ENCODE measurements at places on chromosomes 1 and 21. TPM values are rescaled to one million over a fixed set of nuclear protein-coding genes. Genes with fewer than 3 reads are reported as not detected.

The TGFB2 gene
- not detected for total RNA-seq

- no peak for DNase-seq
Measured at GRCh38 chr1:230233786-230234185, 166.7 kb downstream of the GALNT2 start.

The DPT gene
- not detected for total RNA-seq

- no peak for DNase-seq
Measured at GRCh38 chr1:231597971-231598370, 28.6 kb upstream of the DISC1 start.

DNA sequence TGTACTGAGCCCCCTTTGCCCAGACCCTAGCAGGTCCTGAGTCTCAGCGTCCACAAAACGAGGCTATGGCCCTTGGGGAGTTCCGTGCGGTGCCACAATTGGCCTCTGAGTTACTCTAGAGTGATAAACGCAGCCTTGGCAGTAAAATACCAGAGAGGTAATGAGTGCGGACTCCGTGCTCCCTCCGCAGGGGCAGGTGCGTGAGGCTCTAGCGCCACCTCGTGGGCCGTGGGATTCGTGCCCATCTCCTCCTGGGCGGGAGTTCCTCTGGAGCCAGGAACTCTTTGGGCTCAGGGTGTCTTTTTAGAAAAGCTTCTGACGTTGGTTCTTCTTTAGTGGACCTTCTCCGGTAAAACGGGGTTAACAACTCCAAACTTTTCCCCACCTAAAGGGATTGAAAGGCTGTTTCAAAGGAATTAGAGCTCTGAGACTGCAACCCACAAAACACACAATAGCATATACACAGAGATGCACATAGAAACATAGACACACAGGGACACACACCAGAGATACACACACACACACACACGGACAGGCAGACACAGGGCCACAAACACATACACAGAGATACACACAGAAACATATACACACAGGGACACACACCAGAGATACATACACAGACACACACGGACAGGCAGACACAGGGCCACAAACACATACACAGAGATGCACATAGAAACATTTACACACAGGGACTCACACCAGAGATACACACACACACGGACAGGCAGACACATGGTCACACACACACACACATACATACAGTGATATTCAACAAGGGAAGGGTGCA, 99.4 kb downstream of the KCNJ15 start:
- peak; percentile 92 for DNase-seq

GRCh38 chr1:54325703-54326461, 80.3 kb downstream of the SSBP3 start:
- no peak for DNase-seq

- DNase-seq, result no peak
Measured at GRCh38 chr1:156662005-156662799, 15.0 kb downstream of the NES start.

The LRRC8B gene
- 74.5 TPM for total RNA-seq

The OR2T2 gene
- total RNA-seq, result not detected

GRCh38 chr1:66302815-66303214, 231.1 kb upstream of the SGIP1 start:
- DNase-seq, result peak; percentile 74

DNA sequence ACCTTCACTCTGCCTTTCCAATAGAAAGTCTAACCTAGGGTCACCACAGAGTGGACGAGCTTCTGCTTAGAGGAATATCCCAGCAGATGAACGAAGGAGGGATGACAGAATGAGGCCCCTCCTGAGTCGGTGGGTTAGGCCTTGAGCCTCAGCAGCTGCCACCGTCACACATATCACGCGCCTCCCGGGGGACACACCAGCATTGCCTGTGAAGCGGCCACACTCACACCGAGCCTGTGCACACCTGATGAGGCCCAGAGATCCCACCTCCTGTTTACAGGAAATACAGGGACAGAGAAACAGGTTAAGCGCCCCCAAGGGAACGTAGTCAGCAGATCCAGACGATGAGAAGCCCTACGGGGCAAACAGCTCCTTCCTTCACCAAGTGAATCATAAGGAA, 25.1 kb upstream of the LRRC47 start:
- no peak for DNase-seq

The ECM1 gene
- 1.5 TPM for total RNA-seq

GRCh38 chr1:116832308-116832931, 77.3 kb upstream of the PTGFRN start:
- DNase-seq, result no peak

DNA sequence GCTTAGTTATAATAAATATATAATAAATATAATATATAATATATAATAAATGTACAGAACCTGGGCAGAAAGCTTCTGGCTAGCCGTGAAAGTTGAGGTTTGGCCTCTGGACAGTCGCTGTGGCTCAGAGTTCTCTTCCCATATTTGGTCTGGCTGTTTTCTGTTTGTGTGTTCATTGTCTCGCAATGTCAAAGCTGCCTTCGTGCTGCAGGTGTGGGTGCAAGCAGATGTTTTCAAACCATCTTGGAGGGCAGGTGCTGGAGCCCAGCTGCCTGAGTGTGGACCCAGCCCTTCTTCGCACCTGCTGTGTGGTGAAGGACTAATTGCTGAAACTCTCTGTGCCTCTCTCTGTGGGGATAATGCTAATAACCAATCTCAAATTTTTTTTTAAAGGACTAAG, 3.6 kb upstream of the CSTB start:
- no peak for DNase-seq

The KRTAP21-2 gene
- total RNA-seq, result not detected

GRCh38 chr1:41936107-41936506, 17.4 kb upstream of the HIVEP3 start:
- no peak for DNase-seq

GRCh38 chr1:227896710-227897655, 50.7 kb downstream of the WNT9A start:
- no peak for DNase-seq

DNA sequence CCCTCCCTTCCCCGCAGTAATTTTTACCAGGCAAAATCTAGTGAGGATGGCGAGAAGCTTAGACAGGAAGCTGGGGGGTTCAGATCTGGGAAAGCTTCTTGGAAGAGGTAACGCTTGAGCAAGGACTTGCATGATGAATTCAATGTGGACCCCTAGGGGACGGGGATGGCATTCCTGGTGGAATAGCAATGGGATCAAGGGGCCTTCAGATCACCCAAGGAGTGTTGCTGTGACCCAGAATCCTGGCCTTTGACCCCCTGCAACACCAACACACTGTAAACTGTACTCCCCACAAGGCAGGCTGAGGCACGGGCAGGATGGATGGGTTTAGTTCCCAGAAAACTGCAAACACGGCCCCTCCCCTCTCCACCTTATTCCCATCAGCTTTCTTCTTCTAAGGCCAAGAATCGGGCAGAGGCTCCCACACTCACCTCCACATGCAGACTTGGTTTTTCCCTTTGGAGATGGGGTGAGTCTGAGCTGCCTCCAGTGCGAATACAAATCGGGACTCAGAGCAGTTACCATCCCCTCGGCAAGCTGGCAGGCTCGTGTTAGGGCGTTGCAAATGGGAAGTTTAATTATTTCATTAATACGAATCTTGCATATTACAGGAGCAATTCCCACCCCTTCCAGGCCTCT, 20.1 kb downstream of the DISP3 start:
- DNase-seq, result no peak

The AMY2B gene
- 3.2 TPM for total RNA-seq

GRCh38 chr21:38930853-38931252, 125.1 kb downstream of the ETS2 start:
- no peak for DNase-seq

- DNase-seq, result no peak
Measured at GRCh38 chr1:167373986-167374385, 144.3 kb downstream of the CD247 start.

The NBPF14 gene
- 20.5 TPM for total RNA-seq

The RNF186 gene
- total RNA-seq, result not detected

- no peak for DNase-seq
Measured at GRCh38 chr1:234870020-234870981, 258.3 kb downstream of the TOMM20 start.

The CKS1B gene
- total RNA-seq, result 181 TPM

GRCh38 chr1:100720101-100720500, 559 bp downstream of the VCAM1 start:
- no peak for DNase-seq

- DNase-seq, result peak; percentile 95
Measured at GRCh38 chr1:26417111-26417759, 6.6 kb downstream of the LIN28A start.

DNA sequence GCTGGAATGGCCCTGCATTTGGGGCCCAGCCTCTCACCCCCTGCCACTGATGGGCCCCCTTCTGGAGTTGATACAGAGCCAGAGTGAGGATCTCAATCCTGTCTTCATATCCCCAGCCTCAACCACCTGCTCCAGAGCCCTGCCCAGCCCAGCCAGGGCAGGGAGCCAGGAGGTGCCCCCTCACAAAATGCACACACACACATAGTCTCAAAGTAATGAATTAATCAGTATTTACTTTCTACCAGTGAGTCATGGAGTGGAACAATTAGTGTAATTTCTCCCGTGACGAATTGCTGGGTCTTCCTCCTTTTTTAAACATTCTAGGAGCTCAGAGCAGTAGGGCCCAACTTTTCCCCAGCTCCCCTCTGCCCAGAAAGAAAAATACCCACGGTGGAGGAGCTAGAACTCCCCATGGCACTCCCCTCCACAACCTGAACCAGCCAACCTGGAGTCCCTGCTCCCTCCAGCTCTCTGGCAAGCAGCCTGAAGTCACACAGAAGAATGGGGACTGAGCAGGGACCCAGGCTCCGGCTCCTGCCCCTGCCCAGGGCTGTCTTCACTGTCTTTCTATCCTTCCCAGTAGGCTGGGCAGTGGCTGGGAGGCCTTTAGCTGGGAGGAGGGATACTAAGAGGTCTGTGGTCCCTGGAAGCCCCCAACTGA, 29.3 kb downstream of the SDC3 start:
- DNase-seq, result no peak

DNA sequence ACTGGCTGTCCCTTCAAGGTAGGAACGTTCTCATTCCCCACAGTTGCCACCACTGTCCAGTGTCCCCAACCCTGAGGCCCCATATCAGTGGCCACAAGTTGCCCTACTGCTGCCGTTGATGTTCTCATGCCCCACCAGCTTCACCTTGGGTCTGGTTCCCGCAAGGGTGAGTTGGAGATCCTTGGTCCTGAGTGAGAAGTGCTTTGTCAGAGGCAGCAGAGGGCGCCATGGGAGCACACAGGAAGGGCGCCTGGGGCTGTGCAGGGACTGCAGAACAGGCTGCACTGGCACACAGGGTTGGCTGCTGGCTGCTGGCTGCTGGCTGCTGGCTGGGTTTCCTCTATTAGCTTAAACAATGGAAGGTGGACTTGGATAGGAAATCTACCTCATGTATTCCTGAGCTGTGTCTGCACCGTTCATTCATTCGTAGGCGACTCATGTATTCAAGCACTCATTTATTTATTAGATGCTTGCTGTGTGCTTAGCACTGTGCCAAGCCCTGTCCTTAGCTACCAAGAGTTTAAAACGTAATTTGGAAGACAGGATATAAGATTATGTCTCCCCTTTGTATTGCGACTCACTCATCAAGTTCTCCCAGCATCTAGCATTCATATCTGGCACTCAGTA, 2.1 kb upstream of the S100A9 start:
- peak; percentile 79 for DNase-seq

GRCh38 chr1:206860165-206860564, 5.3 kb upstream of the IL20 start:
- DNase-seq, result peak; percentile 34

The RCAN1 gene
- 17.6 TPM for total RNA-seq

- peak; percentile 95 for DNase-seq
Measured at GRCh38 chr1:34984793-34985608, at the start of gene TMEM35B. TSS of gene TMEM35B (minus strand) at chr1:34985347. CDS start at chr1:34985305, 42 bp downstream.

The TMEM269 gene
- not detected for total RNA-seq

GRCh38 chr21:45334591-45335081, 46.9 kb upstream of the POFUT2 start:
- DNase-seq, result no peak

GRCh38 chr1:96515430-96515829, 206.2 kb upstream of the PTBP2 start:
- no peak for DNase-seq

DNA sequence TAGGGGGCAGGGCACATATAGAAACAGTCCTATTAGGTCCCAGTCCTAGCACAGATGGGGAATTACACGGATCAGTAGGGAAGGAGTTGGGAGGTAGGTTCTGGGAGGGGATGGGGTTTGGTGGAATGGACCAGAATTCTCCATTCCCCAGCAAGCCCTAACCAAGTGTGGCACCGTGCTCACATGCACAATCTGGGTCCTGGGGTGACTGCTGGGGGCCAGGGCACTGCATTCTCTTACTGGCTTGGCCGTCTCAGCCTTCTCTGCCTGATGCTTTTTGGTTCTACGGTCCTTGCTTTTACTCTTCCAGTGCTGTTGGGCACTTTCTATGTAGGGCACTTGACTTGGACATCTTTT, 53.9 kb downstream of the NENF start:
- DNase-seq, result no peak

DNA sequence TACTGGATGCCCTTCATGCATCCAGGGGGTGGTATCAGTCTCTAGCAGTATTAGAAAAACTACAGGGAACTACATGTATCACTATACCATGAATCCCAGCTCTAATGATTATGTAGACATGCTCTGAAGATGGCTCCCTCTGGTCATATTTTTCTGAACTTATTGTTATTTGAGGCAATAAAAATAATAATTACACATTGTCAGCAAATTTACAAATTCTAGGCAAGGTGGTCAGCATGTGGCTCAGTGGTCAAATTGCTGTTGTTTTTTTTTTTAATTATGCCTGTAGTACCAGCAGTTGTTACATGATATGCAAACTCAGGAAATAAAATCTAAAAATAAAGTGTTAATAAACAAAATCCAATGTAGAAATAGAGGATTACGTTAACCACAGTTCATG, 22.5 kb downstream of the ASTN1 start:
- DNase-seq, result no peak

DNA sequence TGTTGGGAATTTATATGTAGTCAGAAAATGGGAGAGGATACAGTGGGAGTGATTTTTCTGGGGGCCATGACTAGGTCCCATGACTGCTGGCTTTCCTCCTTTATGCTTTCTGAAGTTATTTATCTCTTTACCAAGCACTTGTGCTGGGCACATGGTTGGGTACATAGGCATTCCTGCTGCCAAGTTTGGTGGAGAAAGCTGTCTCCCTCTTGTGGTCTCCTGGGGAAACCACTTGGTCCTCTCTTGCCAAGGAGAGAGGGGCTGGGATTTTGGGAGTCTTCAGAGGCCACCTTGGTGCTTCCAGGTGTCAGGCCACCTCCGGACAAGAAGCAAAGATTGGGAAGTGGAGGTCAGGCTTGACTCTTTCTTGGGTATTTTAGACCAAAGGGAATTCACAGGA, 120.2 kb upstream of the KCNE2 start:
- peak; percentile 71 for DNase-seq

The DNAI4 gene
- total RNA-seq, result 0.26 TPM

DNA sequence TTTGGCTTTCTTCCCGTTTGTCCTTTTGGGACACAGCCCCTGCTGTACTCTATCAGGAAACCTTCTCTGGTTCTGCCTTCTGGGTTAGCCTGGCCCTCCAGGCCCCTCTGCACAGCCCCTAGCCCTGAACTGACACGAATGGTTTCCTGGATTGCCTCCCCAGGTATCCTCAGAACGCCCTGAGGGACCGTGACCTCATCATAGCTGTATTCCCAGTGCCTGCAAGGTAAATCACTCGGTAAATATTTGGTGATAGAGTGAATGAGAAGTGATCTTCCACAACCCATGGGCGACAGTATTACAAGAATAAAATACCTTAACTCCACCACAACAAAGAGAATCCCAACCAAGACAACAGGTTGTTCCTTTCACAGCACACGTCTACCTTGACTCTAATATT, 637.2 kb downstream of the SMYD3 start:
- no peak for DNase-seq
